SW 1271 (cell line): ENCODE measurements at places on chromosomes 12 and 14.

GRCh38 chr12:56469007-56469930 is 891 bp downstream of the SPRYD4 start:
- peak; percentile 18 for DNase-seq

DNA sequence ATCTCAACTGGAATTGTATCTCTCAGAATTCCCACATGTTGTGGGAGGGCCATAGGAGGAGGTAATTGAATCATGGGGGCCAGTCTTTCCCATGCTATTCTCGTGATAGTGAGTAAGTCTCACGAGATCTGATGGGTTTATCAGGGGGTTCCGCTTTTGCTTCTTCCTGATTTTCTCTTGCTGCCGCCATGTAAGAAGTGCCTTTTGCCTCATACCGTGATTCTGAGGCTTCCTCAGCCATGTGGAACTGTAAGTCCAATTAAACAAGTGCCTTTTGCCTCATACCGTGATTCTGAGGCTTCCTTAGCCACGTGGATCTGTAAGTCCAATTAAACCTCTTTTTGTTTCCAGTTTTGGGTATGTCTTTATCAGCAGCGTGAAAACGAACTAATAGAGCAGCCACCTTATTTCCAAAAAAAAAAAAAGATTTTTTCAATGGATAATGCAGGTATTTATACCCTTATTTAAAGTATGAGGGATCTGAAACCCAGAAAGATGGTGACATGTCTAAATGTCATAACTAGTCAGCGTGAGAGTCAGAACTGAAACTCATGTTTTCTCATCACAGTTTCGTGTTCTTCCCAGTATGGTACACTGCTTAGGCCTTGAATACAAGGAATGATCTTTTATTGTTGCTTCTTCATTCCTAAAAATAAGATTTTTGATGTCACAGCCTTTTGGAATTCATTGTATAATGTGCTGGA is 89.6 kb downstream of the ERC1 start:
- no peak for DNase-seq

DNA sequence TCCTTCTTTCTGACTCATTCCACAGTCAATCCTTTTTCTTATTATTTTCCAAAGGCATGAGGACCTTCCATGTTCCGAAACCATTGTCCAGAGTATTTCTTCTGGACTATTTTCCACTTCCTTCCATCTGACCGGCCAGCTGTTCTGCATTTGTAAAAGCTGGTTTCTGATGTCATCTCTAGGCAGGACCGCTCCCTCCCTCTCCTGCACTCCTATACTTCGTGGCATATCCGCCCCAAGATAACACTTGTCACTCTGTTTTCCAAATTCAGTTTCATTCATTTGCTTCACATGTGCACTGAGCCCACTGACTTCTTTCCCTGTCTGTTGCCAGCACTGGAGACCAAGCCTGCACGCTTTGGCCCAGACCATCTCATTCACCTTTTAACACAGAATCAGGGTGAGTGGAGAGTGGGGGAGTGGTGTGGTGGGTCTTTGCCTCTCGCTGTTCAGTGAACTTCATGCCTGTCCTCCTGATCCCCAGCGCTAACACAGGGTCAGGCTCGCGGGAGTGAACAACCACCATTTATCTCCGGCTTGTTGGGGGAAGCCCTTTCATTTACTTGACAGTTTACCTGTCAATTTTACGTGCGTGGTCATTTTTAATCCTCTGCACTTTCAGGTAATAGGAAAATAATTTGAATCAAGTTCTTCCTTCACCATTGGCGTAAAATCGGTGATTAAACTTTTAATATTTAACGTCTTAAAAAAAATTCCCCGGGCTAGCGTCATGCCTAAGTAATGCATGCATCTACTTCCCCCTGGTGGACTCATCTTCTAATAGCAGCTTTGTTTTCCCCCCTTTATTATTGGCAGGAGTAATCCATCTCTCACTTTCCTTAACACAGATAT is 52.5 kb downstream of the C12orf75 start:
- DNase-seq = no peak

DNA sequence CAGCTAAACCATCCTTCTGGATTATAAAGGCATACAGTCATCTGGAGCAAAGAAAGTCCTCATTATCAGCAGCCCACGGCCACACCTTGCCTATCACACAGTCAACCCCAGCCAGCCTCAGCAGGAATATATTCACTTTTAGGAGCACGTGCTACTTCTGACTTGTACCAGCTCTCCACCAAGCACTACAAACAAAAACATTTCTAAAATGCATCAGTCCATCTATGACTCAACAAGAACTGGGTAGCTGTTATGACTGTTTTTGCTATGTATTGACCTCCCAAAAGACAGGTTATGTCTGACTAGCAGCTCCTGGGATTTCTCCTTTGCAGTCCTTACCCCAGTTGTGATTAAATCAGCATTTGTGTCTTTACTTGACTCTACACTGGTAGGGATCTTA is 31.2 kb downstream of the NUAK1 start:
- no peak for DNase-seq

- no peak for DNase-seq
These were observed 283.3 kb upstream of the PWP1 start for GRCh38 chr12:107402041-107403022.

GRCh38 chr14:93880021-93880820 is 46.9 kb upstream of the FAM181A start:
- DNase-seq = no peak

- no peak for DNase-seq
These were observed 474.8 kb downstream of the NRXN3 start for GRCh38 chr14:78644824-78645559.

DNA sequence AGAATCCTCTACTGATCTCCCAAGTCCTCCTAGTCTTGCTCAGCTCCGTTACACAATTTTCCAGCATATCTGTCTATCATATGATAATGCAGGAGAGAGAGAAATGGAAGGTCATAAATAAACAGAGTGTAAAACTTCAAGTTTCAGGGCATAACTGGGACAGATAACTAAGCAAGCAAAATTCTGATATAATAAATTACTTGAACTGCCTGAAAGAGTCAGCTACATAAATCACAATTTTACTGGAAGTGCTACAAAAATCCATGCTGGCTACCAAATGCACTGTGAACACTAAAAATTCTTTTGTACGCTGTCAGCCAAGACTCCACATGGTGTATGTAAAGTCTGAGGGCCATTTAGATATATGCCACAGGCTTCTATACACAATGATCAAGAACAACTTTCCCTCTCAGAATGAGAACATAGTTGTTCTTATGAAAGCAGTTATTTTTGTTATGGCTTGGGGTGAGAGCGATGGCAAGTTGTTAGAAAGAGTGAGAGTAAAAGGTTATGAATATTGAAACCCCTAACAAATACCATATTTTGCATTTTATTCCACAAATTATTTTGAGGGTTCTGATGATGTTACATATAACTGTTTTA is 41.1 kb downstream of the GRIP1 start:
- DNase-seq = no peak

DNA sequence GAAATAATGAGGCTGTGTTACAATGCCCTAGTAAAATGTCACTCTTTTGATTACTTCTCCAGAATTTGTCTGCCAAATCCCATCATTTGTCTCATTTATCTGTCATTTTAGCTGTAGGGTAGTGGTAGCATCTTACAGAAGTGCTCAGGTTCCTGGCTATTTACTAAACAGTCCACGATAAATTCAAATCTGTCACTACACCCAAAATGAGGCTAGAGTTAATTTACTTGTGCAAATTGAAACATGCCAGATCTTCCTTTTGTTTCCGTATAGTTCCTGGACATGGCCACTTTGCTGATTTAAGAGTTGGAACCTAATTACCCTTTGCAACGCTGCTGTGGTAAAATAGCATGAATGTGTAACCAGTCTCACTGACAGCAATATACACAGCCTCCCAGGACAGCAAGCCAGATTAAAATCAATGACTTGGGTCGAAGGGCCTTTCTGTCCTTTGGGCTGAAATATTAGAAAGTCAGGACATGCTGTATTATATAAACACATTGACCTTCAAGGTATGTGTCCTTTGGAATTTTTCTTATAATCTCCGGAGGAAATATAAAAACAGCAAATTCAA is 485.4 kb downstream of the MDGA2 start:
- no peak for DNase-seq

DNA sequence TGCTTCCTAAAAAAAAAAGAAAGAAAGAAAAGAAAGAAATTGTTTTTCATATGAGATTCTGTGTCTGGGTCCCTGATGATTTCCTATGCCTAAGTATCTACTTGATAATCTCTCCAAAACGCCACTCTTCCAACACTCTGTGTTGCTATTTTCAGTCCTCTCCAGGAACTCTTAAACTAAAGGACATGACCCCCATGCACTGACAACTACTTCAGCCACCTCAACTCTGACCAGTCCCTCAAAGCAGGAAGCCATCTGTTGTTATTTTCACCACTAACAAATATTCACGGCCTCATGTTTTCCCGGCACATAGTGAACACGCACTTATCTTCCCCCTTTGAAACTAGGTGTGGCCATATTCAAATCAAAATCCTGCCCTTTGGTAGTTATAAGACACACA is 259.3 kb downstream of the PPFIA2 start:
- DNase-seq = no peak

DNA sequence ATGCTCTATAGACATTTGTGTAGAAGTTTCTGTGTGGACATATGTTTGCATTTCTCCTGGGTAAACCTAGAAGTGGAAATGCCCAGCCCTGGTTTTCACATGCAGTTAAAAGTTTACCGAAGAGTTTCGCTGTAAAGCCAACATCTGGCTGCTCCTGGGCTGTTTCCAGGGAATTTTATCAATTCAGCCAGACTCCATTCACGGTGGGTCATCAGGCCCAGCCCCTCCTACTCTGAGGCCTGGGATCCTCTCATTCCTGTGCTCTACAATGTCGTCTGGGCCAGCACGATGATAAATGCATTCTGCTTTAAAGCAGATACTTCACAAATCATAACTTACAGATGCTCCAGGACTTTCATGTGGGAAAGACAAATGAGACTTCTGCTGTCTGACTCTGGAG is 7.1 kb downstream of the NUAK1 start:
- no peak for DNase-seq

- no peak for DNase-seq
These were observed 60.8 kb upstream of the EIF5 start for GRCh38 chr14:103273145-103273744.

DNA sequence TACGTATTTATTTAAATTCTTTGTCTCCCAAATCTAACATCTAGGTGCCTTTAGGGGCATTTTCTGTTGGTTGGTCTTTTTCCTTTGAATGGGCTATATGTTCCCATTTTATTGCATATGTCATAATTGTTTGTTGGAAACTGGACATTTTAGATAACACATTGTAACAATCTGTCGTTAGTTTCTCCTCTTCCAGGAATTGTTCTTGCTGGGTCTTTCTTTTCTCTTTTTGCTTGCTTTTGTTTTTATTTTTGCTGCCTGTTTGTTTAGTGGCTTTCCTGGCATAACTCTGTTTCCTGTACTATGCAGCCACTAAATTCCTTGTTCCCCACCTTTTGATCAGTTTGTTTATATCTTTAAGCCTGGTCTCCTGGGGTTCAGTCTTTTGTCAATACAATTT is 244.3 kb upstream of the RTL1 start:
- no peak for DNase-seq

DNA sequence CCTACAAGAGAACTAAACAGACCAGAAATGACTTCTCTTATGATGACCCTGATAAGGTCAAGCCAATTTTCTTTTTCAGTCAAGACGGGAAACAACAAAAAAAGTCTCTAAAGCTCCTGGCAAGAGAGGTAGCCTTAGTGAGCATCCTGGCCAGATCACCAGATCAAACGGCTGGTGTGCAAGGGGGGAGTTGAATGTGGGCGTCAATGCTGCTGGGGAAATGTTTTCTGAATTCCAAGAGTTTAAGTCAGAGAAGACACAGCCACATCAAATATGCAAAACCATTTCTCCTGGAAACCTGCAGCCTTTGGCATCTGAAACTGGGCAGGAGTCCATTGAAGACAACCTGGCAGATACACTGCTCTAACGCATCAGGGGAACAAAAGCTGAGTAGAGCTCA is 16.0 kb upstream of the SELPLG start:
- no peak for DNase-seq

DNA sequence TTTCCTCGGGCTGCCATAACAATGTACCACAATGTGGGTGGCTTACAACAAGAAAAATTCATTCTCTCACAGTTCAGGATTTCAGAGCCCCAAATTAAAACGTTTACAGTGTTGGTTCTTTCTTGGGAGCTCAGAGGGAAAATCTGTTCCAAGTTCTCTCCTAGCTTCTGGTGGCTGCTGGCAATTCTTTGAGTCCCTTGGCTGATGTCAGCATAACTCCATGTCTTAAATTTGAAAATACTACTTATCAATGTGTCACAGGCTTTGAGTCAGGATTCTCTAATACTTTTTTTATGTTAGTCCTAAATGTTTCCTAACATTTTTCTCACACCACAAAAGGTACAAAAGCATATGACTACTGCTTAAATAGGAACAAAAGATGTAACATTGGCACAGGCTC is 198.4 kb upstream of the ATXN7L3B start:
- no peak for DNase-seq
